ENCODE measurements at places on chromosomes 4 and X.

DNA sequence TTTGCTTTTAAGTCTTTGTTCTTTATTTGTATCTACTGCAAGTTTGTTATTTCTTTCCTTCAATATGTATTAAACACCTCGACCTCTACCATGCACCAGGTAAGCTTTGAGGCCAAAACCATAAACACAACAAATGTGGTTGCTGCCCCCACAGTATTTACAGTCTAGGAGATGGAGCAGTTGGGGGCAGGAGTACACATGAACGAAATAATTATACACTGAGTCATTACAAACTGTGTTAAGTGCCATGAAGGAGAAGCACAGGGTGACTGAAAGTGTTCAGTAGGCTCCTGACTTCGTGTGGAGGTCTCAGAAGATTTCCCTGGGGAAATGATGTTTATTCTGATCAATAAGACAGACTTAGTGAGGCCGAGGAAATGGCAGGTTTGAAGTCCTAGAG lies 30.3 kb downstream of the SLC25A43 start:
- no peak for DNase-seq

DNA sequence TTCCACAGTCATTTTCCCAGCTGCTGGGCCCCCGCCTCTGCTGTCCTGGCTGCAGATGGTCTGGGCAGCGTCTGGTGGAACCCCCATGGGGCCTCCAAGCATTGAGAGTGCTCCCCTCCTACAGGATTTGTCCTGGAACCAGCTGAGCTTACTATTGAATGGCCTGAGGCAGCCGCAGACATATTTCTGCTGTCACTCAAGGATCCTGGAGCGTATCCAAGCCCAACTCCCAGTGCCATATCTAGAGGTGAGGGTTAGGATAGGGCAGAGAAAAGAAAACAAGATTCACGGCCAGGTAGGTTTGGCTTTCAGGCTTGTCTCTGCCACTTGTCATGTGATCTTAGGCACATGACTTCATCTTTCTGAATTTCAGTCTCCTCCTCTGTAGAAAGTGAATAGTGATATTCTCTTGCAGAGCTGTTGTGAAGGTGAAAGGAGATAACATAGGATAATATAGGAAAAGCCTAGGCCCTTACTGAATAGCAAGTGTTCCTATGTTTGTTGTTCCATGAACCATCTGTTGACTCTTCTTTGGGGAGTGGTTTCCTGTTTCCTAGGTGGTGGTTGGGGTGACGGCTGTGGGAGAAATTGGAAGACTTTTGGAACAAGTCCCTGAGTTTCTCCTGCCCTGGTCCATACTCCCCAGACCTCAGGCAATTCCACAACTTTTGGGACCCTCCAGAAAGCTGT lies 52.3 kb downstream of the SEPSECS start:
- DNase-seq = no peak

DNA sequence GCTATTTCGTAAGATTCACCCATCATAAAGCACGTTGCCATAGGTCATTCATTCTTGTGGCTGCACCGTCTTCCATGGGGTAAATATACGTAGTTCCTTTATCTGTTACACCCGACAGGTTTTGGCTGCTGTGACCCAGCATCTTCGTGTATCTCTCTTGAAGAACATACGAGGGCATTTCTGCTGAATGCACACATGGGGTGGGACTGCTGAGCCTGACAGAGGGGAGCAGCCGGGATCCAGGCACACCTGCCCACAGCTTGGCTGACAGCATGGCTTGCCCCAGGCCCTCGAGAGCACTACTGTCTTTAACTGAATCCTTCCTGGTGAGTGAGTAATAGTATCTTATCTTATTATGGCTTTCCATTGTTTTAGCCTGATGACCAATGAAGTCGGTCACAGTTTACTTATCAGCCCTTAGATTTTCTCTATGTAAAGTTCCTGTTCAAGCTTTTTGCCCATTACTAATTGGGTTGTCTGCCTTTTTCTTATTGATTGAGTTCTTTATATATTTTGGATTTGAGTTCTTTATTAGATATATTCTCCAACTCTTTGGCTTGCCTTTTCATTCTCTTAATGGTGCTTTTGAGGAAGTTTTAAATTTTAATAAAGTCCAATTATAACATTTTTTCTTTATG lies 45.0 kb upstream of the MXD4 start:
- no peak for DNase-seq

DNA sequence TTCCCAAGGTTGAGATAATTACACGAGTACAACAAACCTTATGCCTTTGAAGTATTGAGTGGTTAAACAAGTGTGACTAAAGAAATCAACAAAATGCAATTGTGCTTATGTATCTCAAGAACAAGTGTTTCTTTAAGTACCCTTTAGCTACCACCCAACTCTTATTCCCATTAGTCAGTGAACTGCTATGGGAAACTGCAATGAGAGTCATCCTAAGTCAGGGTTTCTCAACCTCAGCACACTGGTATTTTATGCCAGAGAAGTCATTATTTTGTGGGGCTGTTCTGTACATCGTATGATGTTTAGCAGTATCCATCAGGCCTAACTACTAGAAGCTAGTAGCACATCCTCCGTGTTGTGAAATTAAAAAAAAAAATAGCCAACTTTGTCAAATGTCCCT lies 549.1 kb upstream of the BOD1L1 start:
- no peak for DNase-seq

- DNase-seq = no peak
Measured at GRCh38 chr4:150152766-150153165, 74.5 kb downstream of the DCLK2 start.

GRCh38 chrX:105307762-105308161 lies 87.3 kb upstream of the TEX13A start:
- DNase-seq = no peak

DNA sequence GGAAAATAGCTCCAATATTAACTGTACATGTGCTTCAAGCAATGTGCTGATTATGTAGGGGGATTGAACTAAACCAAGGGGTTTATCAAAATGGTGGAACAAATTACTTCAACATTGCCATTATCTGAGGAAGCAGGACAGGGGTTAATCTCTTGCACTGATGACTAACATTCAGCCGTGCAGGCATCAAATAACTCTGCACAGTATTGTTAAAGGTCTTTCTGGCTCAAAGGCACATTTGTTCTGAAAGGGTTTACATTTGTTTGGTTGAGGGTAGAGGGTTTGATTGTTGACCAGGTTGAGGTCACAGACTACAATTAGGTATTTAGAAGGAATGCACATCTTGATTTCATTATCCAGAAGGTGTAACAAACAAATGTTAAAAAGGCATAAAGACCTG lies 32.2 kb upstream of the CCSER1 start:
- DNase-seq = no peak

Measured in activated CD8-positive, alpha-beta memory T cell treated with anti-CD3 and anti-CD28 coated beads for 4 hours (primary cell).